ENCODE measurements at places on chromosomes 12 and 14.

GRCh38 chr12:30963709-30964564 is 37.4 kb downstream of the TSPAN11 start:
- DNase-seq, result no peak

DNA sequence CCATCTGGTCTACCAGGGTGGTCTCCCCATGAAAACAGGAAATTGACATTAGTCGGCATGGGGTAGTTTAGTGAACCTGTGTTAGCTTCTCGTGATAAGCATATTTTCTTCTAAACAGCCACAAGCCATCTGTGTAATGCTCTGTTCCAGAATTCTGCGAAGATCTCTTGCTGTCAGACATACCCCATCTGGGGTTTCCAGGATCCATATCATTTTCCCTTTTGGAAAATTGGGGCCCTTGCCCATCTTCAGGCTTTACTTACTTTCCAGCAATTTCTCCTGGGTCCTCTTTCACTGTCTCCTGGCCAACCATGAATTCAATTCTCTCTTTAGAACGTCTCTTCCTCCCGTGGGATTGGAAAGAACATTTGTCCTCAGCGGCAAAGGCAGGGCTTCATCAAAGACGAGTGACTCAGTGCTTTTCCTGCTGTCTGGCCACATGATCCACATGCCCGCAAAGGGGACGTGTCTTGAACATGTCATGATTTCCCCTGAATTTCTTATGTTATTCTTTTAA is 21.4 kb upstream of the NCOR2 start:
- peak; percentile 36 for DNase-seq

GRCh38 chr12:48013287-48013686 is 9.0 kb upstream of the COL2A1 start:
- no peak for DNase-seq

- no peak for DNase-seq
These were observed 648.3 kb upstream of the MDGA2 start for GRCh38 chr14:48323665-48324064.

DNA sequence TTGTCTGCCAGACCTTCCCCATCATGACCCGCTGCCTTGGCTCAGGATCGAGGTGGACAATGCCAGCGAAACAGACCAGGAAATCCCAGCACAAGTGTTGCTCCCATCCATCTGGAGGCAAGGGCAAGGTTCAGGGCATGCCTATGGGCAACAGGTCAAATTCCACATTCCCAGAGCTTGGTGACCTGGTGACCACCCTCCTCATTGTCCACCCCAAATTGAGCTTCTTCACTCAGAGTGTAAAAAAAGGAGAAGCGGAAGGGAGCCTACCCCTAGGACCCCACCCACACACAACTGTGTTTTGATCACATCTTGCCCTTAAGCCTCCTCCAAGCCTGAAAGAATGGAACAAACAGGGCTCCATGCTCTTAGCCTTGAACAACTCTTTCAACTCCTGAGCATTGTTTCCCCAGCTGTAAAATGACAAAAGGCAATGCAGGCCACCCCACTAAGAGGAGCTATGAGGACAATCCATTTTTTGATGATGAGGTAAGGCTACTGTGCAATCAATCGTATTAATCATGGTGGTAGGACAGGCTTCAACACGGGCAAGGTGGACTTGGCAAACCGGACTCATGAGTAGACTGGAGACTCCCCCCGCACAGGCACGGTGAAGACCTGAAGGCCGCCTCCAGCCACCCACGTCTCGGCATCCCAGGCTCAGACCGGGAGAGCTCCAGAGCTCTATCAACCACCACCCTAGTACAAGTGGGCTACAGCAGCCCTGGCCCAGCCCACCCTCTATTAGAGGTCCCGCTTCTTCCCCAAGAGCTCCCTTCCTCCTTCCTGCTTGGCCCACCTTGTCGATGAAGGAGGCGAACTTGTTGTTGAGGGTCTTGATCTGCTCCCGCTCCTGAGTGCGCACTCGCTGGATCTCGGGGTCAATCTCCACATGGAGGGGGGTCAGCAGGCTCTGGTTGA is 866 bp downstream of the KRT79 start:
- no peak for DNase-seq

DNA sequence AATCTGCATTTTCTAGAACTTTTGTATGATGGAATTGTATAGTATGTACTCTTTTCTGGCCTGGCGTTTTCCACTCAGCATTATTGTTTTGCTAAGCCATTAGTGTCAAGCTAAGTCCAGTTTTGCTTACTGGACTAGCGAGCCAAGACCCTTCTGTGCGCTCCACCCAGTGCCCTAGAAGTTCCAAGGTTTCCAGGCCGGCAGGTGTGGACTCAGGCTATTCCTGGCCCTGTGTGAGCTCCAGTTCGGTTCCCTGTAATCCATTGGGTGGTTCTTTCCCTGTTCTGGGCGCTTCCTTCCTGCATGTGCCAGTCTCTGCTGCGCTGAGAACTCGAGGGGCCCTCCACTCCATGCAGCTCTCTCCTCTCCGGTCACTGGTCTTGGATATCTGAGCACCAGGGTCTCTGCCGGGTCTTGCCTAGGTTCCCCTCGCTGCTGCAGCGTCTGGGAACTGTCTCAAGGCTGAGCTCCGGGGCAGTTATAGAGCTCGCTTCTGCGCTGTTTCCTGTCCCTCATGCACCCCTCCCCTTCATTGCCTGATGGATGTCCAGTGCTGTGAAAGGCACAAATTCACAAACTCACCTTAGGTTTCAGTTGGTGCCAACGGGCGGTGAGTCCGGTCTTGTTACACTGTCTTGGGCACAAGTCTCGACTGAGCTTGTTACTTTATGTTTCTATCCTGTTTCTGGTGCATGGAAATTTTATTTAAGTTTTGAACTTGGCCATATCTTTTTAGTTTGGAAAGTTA is 100.8 kb downstream of the ADGRD1 start:
- no peak for DNase-seq

- DNase-seq, result no peak
These were observed 360.4 kb downstream of the RGS6 start for GRCh38 chr14:72292689-72293024.

DNA sequence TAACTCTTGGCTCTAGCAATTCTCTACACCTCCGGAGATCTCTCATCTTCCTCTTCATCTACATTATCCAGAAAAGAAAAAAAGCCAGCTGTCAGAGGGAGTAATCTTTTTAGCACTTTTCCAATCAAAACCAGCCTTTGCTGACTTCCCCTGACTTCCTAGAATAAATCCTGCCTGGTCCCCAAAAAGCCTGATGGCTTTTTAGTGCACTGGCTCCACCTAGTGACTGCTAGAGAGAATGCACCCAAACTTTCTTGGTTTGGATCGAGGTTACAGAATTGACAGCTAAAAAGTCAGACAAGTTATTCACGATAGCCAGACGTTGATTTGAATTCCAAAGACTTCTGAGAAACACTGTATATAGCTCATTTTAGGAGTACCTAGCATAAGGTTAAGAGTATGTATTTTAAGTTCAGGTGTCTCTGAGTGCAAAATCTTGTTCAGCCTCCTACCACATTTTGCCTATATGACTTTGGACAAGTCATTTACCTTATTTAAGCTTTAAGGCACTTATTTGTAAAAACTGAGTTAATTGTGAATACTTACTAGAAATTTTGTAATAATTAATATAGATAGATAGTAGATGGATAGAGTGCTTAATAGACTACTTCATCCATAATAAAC is 185.7 kb upstream of the GRIN2B start:
- peak; percentile 7 for DNase-seq

DNA sequence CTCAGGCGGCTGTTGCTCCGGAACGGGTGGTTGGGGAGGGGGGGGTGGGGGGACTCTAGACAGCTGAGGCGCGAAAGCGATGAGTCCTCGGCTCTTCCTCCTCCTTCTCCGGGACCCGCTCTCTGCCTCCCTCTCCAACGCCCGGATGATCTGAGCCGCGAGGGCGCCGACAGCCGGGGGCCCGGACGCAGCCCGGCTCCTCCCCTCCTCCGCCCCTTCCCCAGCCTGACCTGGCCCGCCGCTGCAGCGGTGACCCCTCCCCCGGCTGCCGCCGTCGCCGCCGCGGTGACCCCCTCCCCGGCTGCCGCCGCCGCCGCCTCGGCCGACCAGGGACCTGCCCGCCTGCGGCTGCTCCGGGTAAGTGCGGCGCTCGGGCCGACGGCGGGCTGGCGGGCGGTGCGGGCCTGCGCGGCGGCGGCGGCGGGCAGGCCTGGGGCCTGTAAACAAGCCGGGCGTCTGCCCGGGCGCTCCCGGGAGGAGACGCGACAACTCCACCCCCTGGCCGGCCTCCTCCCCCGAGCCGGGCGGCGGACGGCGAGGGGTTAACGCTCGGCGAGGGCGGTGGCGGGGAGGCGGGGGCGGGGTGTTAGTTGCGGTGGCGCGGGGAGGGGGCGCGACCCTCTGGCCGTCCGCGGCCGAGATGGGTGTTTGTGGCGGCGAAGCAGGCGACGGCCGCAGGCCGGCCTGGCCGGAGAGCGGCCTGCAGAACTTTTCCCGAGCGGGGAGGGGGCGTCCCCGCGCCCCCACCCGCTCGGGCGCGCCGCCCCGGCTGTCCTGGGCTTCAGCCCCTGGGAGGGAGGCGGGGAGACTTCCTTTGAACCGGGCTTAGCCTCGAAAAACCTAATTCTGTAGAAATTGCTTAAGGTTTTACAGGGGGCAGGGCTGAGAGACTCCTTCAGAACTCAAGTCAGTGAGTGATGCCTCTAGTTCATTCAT is 568 bp downstream of the PPM1A start:
- DNase-seq, result peak; percentile 77

DNA sequence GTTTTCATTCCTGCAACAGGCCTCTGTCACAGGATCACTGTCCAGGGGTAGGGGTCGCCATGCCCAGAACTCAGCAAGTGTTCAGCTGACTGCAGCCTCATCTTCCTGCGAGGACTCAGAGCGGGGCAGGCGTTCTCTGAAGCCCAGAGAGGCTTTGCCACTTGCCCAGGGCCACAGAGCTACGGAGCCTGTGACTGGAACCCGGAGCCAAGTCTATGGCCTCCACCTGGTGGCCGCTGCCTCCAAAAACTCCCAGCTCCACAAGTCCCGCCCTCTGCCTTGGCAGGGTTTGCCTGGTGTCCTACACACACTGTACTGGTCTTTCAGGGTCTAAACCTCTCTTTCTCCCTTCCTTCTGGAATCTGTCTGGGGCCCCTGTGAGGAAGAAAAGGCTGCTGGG is 8.7 kb upstream of the PPP1R13B start:
- no peak for DNase-seq

- DNase-seq, result no peak
These were observed 80.7 kb upstream of the METAP2 start for GRCh38 chr12:95393191-95393790.

DNA sequence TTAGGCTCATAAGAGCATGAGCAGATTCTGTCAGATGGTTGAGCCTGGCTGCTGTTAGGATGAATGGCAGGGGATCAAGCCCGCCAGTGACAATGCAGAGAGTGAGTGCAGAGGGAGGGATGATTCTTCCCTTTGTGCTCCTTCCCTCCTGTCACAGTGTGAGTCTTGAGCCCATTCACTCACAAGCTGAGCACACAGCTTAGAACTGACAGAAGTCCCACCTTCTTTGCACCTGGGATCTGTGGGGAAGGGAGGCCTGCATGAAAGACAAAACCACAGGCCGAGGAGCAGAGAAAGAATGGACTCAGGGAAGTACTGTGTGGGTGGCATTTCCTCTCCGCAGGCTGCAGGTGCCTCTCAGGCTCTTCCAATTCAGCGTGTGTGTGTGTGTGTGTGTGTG is 160.6 kb downstream of the KCNA5 start:
- no peak for DNase-seq

DNA sequence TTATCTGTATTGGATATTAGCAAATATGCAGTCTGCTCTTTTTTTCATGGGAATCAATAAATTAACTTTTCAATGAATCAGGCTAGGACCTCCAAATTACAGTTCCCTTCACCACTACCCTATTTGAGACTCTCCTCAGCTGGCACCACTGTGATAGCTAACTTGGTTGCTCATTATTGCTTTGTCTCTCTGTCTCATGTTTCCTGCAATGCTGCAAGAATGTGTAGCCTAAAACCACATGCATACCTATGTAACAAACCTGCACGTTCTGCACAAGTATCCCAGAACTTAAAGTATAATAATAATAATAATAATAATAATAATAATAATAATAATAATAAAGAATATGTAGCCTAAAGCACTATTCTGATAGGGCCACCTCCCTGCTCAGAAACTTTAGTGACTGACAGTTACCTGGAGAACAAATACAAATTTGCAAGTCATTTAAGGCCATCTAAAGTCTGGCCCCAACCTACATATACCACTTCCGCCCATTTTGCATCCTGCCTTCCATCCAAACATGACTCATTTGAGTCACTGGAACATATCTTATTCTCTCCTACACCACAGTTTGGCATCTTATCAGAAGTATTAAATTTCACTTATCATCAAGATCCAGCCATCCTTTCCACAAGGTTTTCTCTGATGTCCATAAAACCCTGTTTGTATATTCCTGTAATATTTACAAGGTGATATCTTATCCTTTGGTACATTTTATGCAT is 215.1 kb downstream of the LRRK2 start:
- DNase-seq, result no peak

- no peak for DNase-seq
These were observed 20.1 kb upstream of the RPLP0 start for GRCh38 chr12:120220838-120221575.

DNA sequence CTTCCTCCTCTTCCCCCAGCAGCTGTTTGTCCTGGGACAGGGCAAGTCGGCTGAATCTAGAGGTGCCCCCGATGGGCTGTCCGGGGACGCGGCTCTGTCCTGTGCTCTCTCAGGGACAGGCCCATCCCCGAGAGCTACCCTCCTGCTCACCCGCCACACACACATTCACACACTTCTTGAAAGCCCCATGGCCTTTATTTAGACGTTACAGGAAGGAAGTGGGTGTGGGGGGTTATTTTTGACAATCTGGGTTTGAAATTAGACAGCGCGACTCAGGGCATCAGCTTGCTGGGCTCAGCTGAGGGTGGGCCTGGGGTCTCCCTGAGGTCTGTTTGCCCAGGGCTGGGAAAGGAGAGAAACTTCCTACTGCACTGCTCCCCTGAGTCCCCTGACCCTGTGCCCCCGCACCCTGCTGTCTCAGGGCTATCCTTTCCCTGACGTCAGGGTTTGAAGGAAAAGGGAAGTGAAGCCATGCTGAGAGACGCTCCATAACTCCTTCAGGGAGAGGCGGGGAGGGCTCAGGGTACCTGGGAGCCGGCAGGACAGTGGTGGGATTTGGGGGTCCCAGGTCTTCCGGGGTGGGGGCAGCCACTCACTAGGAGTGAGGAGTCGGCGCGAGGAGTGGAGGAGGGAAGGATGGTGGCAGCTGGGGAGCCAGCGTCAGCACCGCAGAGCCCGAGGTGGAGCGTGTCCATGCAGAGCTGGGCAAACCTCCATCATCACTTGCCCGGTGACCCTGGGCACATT is 8.1 kb downstream of the PTPN6 start:
- DNase-seq, result peak; percentile 83

Data from CD4-positive, alpha-beta T cell treated with Interferon gamma for 1 hour (primary cell).